ENCODE measurements at places on chromosomes 7 and 10.

GRCh38 chr10:42882597-42882996, 100.0 kb downstream of the BMS1 start:
- DNase-seq = no peak

DNA sequence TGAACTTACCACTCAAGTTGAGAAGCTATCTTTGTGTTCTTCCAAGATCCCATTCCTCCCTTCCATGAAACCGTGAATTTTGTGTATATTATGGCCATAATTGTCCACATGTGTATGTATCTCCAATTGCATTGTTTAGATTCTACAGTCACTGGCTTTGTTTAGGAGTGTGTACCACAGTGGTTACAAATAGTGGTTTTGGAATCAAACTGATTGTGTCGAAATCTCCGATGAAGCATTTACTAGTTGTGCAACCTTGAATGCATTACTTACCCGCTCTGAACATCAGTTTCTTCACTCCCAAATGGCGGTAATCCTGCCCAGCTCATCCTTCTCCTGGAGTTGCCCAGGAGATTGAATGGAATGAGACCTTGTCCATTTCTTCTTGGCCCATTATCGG, 145.0 kb upstream of the ZNF32 start:
- peak; percentile 61 for DNase-seq

GRCh38 chr7:20030417-20030816, 186.8 kb downstream of the MACC1 start:
- no peak for DNase-seq

DNA sequence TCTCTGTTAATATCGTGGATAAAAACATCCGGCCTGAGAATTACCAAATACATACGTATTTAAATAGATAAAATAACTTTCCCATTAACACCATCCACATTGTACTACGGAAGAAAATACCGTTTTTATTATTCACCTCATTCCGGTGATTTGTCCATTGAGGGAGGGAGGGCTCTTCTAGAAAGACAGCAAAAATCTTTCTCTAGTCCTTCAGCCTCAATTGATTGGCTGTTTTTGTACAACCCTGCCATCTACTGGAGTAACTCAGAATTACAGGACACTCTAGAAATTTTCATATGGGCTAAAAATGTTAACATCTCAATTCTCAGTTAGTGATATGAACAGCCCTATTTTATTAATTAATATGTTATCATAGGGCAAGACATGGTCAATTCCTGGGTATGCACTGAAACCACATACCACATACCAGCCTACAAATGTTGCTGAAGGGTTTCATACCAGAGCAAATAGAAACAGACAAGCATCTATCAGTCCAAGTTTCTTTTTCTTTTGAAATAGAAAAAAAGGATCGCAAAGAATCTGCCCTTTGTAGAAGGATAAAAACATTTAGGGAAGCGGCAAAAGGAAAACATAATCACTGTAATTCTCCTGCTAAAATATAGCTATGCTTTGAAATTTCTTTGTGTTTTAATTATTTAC, 55.8 kb upstream of the CDCA7L start:
- DNase-seq = peak; percentile 84

DNA sequence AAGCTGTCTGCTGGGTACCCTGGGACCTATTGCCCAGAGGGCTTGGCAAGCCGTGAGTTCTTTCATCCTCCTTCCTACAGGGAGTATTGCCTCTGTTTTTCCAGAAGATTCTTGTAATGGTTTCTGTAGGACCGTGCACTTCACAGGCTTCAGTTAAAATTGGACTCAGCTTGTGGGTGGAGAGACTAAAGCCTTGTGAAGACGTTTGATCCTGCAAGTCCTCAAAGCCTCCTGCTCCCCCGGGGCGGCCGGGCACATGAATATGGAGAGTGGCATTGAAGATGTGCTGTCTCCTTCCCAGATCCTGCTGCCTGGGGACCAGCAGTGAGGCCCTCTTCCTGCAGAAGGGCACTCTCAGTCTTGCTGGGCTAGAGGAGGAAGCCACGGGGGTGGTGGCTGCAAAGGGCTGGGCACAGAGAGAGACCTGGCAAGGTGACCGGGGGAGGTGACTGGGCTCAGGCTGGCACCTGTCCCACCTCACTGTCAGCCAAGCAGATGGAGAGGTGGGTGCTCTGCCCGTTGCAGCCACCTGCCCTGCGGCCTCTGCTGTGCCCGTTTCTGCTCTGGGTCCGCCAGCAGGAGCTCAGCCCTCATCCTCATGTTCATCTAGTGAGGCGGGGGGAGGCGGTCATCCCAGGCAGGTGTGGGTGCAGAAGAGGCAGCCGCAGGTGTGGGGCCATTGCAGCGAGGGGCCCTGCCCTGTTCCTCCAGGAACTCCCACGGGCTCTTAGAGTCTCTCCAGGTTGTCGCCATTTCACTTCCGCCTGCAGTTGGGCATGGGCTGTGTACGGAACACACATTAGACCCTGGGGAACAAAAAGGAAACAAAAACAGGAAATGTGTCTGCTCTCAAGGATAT, 55.7 kb downstream of the TMEM209 start:
- no peak for DNase-seq

DNA sequence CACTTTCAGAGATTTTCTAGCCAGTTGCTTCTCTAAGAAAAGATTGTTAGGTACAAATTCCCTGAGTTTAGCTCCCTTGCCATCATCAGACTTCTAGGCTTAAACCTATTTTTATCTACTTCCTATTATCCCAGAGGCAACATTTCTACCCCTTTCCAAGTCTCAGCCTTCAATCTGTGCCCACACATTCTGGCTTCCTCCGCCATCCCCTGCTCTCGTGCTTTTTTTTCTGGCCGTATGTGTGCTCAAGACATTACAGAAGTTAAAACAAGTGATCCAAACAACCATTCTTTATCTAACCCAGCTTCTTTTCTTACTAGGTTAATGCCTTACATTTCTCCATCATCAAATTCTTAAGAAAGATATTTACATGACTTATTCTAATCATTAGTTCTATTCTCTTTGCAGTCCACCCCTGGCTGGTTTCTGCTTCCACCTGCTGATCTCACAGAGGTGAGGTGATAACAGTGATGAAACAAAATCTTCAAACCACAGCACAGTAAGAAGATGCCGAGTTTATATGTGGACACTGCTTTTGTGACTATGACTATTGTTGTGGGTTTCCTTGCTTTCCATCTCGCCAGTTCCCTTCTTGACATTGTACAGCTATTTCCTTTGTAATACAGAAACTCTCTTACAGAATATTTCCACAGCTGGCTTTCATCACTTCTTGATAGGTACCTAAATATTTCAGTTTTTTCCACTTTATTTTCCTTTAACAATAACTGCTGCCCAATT, 18.3 kb upstream of the CDK6 start:
- no peak for DNase-seq

GRCh38 chr7:158343526-158343925, 244.1 kb downstream of the PTPRN2 start:
- DNase-seq = no peak

GRCh38 chr7:141649137-141649864, 52.7 kb downstream of the DENND11 start:
- DNase-seq = no peak

DNA sequence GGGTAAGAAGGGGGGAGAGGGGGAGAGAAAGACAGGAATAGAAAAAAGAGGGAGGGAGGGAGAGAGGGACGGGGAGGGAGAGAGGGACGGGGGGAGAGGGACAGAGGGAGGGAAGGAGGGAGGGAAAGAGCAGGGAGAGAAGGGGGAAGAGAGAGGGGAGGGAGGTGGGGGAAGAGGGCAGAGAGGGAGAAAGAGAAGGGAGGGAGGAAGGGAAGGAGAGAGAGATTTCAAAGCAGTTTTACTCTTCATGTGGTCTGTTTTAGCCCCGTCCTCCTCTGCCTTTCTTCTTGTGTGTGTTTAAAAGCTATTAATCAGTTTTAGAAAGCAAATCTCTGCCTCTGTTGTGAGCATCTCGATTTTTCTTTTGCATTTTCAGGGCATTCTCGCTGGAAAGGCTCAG, 237.0 kb downstream of the WDR37 start:
- DNase-seq = no peak

DNA sequence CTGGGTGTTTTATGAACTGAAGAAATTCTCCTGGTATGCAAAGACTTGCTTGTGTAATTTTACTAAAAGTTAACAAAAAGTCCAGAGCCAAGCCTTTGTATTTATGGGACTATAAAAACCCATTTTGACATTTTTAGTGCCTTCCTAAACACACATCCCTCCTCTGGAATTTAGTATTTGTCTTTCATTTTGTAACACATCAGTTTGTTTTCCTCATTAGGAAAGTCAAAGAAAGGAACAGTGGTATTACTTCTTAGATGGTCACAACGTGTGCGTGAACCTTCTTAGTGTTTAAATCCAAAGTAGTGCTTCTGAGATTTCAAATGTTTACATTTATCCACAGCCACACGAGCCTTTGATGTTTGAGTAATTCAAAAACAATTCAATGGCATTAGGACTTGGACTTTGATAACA, 103.2 kb upstream of the TMEM106B start:
- DNase-seq = peak; percentile 4

- peak; percentile 84 for DNase-seq
Observed at GRCh38 chr7:134742688-134743350, 36.6 kb upstream of the CALD1 start.

GRCh38 chr10:60989400-60989876, 45.5 kb upstream of the RHOBTB1 start:
- no peak for DNase-seq

GRCh38 chr7:33190688-33191304, 61.4 kb downstream of the BBS9 start:
- no peak for DNase-seq

DNA sequence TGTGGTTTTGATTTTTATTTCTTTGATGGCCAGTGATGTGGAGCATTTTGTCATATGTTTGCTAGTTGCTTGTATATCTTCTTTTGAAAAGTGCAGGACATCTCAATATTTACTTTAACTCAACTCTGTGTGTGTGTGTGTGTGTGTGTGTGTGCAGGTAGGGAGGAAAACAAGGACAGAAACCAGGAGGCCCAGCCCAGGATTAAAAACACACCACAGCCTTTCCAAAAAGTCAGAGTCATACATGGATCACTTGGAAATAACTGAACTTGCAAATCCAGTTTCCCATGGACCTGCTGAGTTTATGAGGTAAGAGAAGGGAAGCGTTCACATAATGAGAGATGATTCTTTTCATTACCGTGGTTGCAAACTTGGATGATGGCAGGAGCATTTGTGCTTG, 189.9 kb upstream of the LYZL1 start:
- DNase-seq = no peak

- DNase-seq = no peak
Observed at GRCh38 chr10:12730809-12731519, 270.5 kb downstream of the CCDC3 start.

DNA sequence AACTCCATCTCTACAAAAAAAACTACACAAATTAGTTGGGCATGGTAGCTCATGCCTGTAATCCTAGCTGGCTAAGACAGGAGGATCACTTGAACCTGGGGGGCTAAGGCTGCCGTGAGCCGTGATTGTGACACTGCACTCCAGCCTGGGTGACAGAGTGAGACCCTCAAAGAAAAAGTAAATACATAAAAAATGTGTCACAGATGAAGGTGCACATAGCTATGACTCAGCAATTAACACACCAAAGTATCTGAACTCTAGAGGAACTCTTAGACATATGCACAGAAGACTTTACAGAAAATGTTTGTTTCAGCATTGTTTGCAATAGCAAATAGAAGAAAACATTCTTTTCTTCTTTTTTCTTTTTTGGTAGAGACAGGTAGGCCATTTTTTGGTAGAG, 8.3 kb downstream of the C10orf62 start:
- no peak for DNase-seq

DNA sequence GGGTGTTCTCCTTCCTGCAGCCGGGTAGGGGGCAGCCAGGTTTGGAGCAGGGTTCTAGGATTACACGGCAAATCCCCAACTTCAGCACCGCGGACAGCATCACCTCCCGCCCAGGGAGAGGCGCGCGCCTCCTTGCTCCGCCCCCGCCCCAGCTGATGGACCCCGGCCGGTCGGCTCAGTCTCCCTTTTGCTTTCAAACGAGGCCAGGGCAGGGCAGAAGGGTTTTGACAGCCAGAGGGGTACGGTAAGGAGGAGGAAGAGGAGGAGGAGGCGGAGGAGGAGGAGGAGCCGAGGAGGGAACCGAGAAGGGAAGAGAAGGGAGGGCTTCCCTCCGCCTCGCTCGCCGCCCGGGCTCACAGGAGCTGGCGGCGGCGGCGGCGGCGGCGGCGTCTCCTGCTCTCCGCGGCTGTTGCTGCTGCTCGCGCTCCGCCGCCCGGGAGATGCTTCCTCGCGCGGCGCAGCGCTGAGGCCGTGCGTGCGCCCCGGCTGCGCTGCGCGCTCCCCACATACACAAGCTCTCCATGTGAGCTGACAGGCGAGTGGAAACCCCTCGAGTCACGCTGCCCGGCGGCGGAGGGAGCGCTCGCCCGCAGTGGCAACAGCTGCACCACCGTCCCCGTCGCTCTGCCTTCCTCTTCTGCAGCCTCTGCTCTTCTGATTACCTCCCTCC, 615 bp upstream of the CNTNAP2 start:
- peak; percentile 76 for DNase-seq

- DNase-seq = no peak
Observed at GRCh38 chr7:128381161-128381821, 19.8 kb upstream of the PRRT4 start.

DNA sequence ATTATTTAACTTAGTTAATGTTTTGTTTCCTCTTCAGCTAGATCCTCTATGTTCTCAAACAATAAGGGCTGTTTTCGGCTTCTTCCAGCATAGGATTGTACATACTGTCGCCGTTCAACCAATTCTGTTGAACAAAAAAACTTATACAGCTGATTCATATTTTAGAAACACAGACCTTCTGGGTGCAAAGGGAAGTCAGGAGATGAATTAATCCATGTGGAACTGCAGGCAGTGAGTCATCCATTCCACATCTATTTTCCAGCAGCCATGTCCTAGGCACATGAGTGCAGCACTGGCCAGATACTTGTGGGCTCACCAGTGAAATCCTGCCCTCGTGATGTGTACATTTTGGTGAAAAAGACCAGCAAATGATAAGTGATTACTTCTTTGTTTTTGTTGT, 163.2 kb downstream of the JAZF1 start:
- DNase-seq = peak; percentile 71

DNA sequence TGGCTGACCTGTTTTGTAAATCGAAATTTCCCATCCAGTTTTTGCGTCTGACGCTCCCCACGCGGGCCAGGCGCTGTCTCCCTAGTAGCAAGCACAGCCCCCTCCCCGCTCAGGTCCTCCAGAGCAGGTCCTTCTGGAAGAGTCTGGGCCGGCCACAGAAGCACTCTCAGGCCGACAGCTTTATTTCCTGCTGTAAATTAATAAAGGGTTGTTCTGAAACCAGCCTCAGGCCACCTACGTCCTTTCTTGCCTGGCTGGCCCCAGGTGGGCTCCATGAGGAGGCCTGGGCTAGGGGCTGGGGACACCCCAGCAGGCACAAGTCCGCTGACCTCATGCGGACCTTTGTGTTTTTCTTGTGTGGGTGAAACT, 35.2 kb downstream of the CAMK2B start:
- no peak for DNase-seq

DNA sequence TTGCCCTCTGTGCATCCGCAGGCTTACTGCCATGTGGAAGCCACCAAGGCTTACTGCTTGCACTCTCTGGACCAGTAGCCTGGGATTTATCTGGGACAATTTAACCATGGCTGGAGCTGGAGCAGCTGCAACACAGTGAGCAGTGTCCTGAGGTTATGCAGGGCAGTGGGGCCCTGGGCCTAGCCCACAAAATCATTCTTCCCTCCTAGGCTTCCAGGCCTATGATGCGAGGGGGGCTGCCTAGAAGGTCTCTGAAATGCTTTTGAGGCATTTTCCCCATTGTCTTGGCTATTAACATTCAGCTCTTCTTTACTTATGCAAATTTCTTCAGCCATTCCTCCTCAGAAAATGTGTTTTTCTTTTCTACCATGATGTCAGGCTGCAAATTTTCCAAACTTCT, 313.6 kb upstream of the CDC14C start:
- DNase-seq = no peak

GRCh38 chr7:152512706-152513105, 76.9 kb upstream of the KMT2C start:
- DNase-seq = no peak

GRCh38 chr7:103887853-103888602, 101.4 kb downstream of the RELN start:
- no peak for DNase-seq

All from fibroblast of skin of abdomen (primary cell).